ENCODE measurements at places on chromosomes 2 and 18. TPM values are rescaled to one million over a fixed set of nuclear protein-coding genes. Genes with fewer than 3 reads are reported as not detected.

SIGLEC15 gene
- total RNA-seq: not detected

PNKD gene
- total RNA-seq: 64.1 TPM

MAB21L4 gene
- total RNA-seq: not detected

MGAT5 gene
- total RNA-seq: 19.6 TPM

PROKR1 gene
- total RNA-seq: not detected

REG1B gene
- not detected for total RNA-seq

Data from pericardium fibroblast (primary cell).